ENCODE measurements at places on chromosomes 5 and 9. TPM values are rescaled to one million over a fixed set of nuclear protein-coding genes. Genes with fewer than 3 reads are reported as not detected.

DNA sequence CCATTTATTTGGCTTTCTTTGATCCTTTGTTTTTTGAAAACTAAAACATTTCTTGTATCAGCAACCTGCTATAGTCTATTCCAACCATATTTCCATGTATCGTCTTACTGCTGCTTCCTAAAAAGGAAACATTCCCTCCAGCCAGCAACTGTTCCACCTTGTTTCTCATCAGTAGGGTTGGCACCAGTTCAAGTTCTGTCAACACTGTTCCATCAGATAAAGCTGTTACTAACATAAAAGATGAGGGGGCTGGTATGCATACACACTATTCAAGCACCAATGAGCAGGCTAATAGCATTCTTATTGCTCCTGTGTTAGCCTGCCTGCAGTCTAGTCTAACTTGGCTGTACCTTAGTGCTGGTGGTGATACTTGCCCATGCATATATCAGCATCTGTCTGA is 178.3 kb downstream of the CWC27 start:
- no peaks in the 10 kb centered on the region for H3K4me1 ChIP-seq
- H3K4me3 ChIP-seq: no peak overlapping the region
- H3K36me3 ChIP-seq: no peaks in the 10 kb centered on the region
- no peak overlapping the region for H3K27ac ChIP-seq

DNA sequence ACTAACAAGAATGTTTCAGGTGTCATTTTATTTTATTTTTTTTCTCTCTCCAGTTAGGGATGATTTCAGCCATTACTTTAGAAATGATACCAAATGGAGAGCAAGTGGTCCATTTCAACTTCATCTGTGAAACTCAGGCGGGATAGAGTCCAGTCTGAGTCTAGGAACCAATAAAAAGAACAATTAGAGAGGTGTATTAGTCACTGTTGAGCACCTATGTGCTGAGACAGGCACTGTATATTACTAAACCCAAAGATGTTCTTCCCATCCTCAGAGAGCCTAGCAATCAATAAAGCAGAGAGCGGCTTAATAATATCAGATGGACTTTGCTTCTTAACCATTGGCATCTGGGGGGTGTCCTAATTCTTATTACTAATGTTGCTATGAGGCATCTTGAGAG is 410.3 kb upstream of the SLC24A2 start:
- H3K27me3 ChIP-seq: peaks cover 49% of the 10 kb centered on the region
- H3K36me3 ChIP-seq: no peaks in the 10 kb centered on the region
- H3K27ac ChIP-seq: no peak overlapping the region
- DNase-seq: no peak
- no peaks in the 10 kb centered on the region for H3K4me1 ChIP-seq

DNA sequence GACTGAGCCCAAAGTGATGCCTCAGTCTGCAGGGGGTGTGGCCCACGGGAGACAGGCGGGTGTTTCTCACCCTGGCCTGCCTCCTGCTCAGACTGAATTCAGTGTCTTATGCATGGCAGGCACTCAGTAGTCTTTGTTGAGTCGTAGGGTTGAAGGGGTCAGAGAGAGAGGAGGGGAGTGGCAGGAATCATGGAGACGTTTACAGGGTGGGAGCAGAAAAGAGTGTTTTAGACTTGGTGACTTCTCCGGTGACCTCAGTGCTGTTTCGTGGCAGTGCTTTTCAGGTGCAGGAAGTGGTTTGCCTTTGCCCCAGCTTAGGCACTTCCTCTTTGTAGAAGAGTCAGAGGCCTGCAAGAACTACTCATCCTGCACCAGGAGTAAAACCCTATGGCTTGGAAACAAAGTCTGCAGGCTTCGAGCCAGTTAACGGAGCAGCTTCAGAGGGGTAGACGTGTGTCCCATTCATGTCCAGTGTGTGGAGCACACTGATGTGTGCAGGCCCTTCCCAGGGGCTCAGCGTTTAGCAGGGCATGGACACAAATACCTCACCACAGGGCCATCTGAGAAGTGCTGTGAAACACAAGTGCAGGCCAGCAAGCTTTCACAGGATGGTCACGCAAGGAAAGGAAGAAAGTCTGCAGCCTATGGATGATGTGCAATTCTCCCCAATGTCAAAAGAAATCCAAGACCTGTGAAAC is 24.5 kb upstream of the SEMA4D start:
- no peak overlapping the region for H3K27ac ChIP-seq
- no peaks in the 10 kb centered on the region for H3K4me1 ChIP-seq
- H3K4me3 ChIP-seq: no peak overlapping the region

DNA sequence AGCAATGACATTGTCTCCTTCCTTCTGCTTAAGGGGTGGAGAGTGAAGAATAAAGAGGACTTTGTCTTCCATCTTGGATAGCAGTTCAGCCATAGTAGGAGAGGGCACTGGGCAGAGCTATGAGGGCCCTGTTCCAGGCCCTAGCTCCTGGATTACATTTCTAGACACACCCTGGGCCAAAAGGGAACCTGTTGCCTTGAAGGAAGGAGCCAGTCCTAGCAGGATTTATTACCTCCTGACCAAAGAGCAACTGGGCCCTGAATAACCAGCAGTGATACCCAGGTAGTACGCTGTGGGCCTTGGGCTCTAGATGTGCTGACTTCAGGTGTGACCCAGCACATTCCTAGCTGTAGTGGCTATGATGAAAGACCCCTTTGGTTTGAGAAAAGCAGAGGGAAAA is 95.8 kb downstream of the RMI1 start:
- H3K36me3 ChIP-seq: no peaks in the 10 kb centered on the region
- H3K27me3 ChIP-seq: no peaks in the 10 kb centered on the region

DNA sequence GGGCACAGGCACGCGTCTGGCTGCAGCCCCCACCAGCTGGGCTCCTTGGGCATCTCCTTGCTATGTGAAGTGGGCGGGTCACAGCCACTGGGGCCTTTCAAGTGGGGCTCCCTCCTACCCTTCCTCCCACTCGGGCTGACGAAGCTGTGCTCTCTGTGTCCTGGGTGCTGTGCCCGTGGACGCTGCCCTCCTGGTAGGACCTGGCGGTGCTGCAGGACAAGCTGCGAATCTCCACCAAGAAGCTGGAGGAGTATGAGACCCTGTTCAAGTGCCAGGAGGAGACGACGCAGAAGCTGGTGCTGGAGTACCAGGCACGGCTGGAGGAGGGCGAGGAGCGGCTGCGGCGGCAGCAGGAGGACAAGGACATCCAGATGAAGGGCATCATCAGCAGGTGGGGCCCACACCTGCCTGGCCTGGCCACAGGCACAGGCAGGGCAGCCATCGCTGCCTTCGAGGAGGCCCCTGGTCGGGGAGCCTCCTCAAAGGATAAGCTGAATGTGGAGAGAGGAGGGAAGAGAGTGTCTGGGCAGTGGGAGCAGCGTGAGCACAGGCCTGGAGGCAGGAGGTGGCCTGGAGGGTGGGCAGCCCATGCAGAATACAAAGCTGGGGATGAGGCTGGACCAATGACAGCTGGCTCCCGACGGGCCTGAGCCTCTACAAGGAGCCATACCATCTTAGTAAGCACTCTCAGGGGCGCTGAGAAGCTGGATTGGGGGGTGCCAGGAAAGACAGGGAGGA is 124.7 kb downstream of the DAB2IP start:
- H3K4me3 ChIP-seq: no peak overlapping the region
- H3K27me3 ChIP-seq: no peaks in the 10 kb centered on the region
- DNase-seq: no peak

The UBTD2 gene
- total RNA-seq: 15.9 TPM

DNA sequence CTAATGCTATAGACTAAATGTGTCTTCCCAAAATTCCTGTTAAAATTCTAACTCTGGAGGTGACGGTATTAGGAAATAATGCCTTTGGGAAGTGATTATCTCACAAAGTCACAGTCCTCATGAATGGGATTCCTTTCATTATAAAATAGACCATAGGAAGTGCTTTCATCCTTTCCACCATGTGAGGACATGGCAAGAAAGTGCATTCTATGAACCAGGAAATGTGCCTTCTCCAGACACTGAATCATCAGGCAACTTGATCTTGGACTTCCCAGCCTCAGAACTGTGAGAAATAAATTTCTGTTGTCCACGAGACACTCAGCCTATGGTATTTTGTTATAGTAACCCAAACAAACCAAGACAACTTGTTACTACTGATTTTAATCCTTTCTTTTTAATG is 582.4 kb upstream of the C9orf72 start:
- no peaks in the 10 kb centered on the region for H3K4me1 ChIP-seq
- no peak overlapping the region for H3K4me3 ChIP-seq
- no peaks in the 10 kb centered on the region for H3K36me3 ChIP-seq
- no peak for DNase-seq
- no peak overlapping the region for H3K27ac ChIP-seq

DNA sequence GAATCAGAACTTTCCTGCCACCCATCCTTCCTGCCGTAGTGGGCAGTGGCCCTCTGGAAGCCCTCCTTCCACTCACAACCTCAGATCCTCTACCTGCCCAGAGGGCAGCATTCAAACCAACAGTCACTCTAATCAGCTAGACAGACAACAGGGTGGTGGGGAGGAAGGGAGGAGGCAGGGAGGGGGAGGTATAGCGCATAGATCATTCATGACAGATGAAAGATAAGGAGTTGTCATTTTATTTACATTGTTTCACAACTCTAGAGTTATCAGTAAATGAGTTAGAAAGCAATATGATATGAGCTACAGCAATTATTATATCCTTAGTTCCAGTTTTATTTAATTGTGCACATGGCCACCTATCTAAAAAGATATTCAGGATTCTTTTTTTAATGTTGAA is 852 bp downstream of the IL9 start:
- H3K27ac ChIP-seq: no peak overlapping the region
- no peak overlapping the region for H3K4me3 ChIP-seq
- peaks cover 38% of the 10 kb centered on the region for H3K27me3 ChIP-seq
- H3K36me3 ChIP-seq: no peaks in the 10 kb centered on the region
- DNase-seq: no peak

DNA sequence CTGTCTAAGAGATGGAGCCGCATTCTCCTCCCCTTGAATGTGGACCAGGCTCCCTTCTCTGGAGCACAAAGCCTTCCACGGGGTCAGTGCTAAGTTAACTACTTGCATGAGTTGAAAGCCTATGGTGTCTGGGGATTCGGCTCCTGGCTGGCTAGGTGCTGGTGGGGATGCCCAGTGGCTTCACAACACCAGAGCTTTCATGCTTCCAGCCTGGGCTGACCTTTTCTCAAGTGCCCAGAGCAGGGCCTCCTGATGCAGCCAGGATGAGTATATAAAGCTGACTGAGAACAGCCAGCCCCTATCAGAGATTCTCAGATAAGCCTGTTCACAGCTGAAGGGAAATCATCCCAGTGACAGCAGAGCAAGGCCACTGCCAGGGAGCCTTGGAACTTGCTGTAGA is 11.8 kb downstream of the GALNT12 start:
- no peak overlapping the region for H3K27ac ChIP-seq
- no peak overlapping the region for H3K4me3 ChIP-seq
- H3K4me1 ChIP-seq: no peaks in the 10 kb centered on the region

The ACOT12 gene
- total RNA-seq: not detected

The CNTNAP3B gene
- total RNA-seq: 24.3 TPM

DNA sequence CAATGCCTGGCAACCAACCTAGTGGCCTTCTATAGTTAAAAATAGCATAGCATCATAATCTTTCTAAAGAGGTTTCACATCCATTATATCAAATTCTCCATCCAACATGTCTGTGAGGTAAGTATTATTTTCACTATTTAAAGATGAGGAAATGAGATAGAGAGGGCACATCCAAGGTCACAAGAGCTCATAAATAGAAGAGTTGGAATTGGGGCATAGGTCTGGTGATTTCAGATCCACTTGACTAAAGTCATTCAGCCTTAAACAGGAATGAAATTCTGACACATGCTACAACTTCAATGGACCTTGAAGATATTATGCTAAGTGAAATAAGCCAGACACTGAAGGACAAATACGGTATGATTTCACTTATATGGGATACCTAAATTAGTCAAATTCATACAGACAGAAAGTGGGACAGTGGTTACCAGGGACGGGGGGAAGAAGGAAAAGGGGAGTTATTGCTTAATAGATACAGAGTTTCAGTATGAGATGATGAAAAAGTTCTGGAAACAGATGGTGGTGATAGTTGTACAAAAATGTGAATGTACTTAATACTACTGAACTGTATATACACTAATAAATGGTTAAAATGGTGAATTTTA is 259.6 kb upstream of the NR4A3 start:
- peaks cover 15% of the 10 kb centered on the region for H3K27me3 ChIP-seq
- no peaks in the 10 kb centered on the region for H3K4me1 ChIP-seq
- H3K36me3 ChIP-seq: no peaks in the 10 kb centered on the region
- no peak overlapping the region for H3K27ac ChIP-seq

DNA sequence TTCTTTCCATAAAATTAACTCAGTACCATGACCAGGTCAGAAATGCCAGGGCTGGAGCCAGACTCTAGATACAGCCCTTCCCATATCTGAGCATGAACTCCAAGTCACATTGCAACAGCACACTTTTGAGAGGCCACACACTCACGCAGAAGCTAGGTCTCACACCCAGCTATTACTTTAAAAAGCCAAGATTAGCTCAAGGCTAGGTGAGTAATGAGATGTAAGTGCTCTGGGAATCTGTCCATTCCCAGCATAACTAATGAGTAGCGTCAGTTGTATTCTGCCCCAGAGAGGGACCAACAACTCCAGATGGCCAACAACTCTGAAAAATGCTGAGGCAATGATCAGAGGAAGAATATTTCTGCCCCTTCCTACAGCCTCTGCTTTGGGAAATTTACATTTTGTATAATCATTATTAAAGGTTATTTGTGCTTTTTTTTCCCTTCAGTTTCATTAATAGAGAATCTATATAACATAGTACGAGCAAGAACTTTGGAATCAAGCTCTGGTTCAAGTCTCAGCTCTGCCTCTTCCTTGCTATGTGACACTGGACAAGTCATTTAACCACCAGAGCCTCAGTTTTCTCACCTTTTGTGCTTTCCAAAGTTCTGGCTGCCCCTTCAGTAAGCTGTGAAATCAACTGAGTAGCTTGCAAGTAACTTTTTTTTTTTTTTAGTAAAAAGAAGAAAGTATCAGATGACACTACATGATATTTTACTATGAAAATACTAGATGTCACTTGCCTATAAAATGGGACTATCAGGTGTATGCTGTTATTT is 118.3 kb downstream of the NR6A1 start:
- no peaks in the 10 kb centered on the region for H3K36me3 ChIP-seq
- no peaks in the 10 kb centered on the region for H3K27me3 ChIP-seq
- DNase-seq: no peak
- peaks cover 20% of the 10 kb centered on the region for H3K4me1 ChIP-seq
- peak overlapping the region; percentile 37 for H3K27ac ChIP-seq

The OCLN gene
- total RNA-seq: 56.7 TPM

GRCh38 chr5:150734579-150735384 is 24.0 kb downstream of the DCTN4 start:
- no peak for DNase-seq
- no peak overlapping the region for H3K27ac ChIP-seq
- no peak overlapping the region for H3K4me3 ChIP-seq
- H3K36me3 ChIP-seq: peaks cover 23% of the 10 kb centered on the region
- H3K4me1 ChIP-seq: no peaks in the 10 kb centered on the region
- H3K27me3 ChIP-seq: no peaks in the 10 kb centered on the region

The DMRTA1 gene
- total RNA-seq: not detected

The SLC46A2 gene
- not detected for total RNA-seq

The TSSK1B gene
- not detected for total RNA-seq

- H3K36me3 ChIP-seq: no peaks in the 10 kb centered on the region
- H3K27me3 ChIP-seq: no peaks in the 10 kb centered on the region
- H3K4me3 ChIP-seq: no peak overlapping the region
- no peak for DNase-seq
Measured at GRCh38 chr5:68443091-68443490, 227.5 kb downstream of the PIK3R1 start.

- DNase-seq: no peak
- no peak overlapping the region for H3K27ac ChIP-seq
- no peak overlapping the region for H3K4me3 ChIP-seq
Measured at GRCh38 chr9:69400470-69400869, 75.5 kb downstream of the ENTREP1 start.
